ENCODE measurements at places on chromosomes 2 and 18.

DNA sequence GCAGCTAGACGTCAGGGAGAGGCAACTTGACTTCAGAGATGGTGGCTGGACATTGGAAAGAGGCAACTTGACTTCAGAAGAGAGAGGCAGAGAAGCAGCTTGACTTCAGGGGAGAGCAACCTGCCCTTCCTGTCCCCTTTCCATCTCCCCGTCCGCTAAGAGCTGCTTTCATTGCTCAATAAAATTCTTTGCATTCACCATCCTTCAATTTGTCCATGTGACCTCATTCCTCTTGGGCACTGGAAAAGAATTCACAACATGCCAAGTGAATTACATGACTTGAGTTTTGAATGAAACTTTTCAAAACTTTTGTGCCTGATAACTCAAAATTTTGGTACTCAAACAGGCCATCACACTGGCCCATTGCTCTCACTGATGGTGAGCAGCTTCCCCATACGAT is 158.9 kb downstream of the DPP4 start:
- no peak for DNase-seq

- DNase-seq, result no peak
Observed at GRCh38 chr2:136858656-136859055, 93.3 kb downstream of the THSD7B start.

DNA sequence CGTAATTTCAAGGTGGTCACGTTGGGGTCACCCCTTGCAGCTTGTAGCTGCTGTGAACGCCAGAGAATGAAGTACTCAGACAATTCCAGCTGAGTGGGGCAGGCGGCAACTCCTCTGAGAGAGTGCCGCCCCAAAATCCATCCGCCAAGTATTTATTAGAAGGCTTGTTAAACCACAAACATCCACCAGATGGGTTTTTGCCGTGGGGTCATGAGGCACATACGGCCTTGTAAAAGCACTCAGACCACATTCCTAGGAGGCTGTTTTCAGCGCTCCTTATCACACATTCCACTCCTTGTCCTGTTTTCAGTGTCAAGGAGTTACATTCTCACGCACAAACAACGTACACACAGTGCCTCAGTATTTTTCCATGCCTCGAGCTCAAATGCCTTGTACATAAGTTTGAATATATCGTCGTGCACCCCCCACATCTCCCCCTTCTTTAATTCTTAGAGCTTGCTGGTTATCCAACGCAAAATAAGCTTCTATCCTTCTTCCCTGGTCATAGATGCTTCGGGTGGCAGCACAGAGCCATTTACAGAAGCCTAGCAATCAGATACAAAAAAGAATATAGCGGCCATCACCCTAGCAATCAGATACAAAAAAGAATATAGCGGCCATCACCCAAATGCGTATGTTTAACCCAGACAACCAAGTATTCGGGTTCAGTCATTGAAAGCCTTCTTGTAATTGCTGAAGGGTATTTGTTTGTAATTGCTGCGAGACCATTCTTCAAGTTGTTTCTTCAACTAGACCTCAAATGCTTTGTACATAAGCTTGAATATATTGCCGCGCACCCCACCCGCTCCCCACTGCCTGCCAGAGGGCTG is 7.3 kb downstream of the ALPP start:
- no peak for DNase-seq

DNA sequence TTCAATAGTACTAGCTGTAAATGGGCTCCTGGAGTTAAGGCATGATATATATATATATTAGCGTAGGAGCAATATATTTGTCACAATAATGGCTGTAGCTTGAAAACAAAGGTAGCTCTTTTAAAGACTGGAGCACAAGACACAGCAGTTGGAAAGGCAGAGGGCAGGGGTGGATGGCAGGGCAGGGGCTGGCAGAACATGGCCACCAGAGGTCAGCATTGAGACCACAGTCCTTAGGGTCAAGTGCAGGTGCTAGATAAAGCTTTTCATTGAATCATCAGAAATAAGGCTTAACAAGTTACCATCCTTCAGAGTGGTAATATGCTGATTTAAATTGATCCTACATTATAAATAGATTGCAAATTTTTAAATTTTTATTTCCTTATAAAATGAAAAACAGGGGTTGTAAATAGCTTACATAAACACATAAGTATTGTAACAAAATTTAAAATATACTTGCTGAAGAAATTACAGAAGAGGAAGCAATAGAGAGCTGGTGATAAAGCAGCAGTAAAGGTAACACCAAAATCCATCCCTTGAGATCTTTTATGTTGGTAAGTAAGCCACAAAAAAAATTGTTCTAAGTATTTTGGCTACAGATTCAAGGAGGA is 161.2 kb upstream of the PIEZO2 start:
- DNase-seq, result no peak

GRCh38 chr2:10303694-10304378 is 1.1 kb downstream of the HPCAL1 start:
- DNase-seq, result peak; percentile 62

DNA sequence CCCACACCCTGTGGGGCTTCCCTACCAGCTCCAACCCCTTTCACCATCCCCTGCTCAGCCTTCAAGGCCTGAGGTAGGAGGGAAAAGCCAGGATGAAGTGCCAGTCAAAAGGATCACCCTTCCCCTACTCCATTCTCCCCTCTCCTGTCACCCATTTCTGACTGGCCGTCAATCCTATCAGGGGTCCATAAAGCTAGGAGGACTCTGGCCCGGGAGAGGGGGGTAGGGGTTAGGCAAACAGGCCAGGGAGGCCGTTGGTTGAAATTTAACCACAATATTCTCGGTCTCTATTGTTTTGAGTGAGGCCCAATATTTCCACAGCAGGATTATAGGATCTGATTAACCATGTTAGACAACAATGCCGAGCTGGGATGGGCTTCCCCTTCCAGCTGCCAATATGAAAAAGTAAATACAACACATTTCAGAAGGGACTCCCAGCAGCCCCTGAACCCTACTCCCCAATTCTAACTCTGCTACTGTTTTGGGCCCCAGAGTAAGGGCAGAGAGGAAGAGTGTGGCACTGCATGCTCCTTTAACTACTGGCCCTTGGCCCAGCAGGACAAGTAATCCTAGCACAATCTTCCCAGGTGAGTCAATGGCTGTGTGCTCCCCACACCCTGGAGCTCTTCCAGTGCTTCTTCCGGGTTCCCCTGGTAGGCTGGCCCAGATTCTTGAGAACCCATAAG is 10.6 kb upstream of the IHH start:
- DNase-seq, result no peak

GRCh38 chr2:910698-911097 is 40.0 kb upstream of the SNTG2 start:
- DNase-seq, result no peak

DNA sequence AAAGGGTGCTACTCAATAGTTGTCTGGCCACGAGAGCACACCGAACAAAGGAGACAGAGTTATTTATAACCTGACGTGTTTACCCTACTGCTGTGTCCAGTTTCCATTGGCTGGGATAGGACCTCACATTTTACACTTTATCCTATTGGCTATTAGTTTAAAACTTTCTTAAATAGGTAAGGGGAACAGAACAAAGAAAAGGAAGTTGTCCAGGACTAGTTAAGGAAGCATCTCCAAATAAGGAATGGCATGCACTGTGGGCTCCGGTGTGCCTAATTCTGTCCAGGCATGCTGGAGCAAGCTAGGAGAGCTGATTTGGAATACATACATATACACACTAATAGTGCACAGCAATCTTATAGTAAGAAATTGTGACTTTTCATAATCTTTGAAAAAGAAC is 72.2 kb downstream of the CAB39 start:
- no peak for DNase-seq

GRCh38 chr2:100126201-100126600 is 16.2 kb downstream of the AFF3 start:
- no peak for DNase-seq

- DNase-seq, result no peak
Observed at GRCh38 chr2:212141499-212141898, 397.1 kb downstream of the ERBB4 start.

- DNase-seq, result no peak
Observed at GRCh38 chr2:190465060-190465459, 56.9 kb downstream of the MFSD6 start.

DNA sequence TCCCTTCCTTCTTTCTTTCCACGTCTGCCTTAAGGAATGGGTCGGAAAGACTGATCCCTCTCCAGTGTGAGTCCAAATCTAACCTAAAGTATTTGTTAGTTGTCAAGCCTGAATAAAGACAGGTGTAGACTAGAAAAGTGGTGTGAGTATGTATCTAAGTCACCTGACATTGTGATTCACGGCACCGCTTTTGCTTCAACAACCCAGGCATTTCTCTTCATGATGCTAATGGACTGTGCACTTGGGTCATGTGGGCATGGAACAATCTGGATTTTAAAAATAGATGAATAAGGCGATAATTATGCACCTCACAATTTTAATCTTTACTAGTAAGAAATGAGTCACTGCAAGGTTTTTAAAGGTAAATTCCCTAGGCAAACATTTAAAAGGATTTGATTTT is 107.5 kb downstream of the LIPG start:
- DNase-seq, result no peak

GRCh38 chr2:44964752-44965236 is 23.3 kb downstream of the SIX3 start:
- DNase-seq, result no peak

DNA sequence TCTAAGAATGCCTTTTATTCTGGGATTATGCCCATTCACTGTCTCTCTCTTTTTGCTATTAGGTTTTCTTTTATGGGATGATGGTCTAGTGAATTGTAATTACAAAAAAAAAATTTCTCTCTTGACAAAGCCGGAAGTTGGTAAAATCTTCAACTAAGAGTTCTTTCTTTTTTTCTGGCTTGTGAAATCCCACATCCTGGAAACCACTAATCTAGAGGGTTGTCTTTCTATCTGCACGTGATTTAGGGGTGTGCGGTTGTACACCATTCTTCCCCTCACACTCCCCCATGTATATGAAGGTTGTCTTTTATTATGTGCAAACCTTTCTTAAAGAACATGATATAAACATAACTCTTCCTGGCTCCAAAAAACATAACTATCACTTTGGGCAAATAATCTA is 52.0 kb downstream of the GATA6 start:
- DNase-seq, result no peak

DNA sequence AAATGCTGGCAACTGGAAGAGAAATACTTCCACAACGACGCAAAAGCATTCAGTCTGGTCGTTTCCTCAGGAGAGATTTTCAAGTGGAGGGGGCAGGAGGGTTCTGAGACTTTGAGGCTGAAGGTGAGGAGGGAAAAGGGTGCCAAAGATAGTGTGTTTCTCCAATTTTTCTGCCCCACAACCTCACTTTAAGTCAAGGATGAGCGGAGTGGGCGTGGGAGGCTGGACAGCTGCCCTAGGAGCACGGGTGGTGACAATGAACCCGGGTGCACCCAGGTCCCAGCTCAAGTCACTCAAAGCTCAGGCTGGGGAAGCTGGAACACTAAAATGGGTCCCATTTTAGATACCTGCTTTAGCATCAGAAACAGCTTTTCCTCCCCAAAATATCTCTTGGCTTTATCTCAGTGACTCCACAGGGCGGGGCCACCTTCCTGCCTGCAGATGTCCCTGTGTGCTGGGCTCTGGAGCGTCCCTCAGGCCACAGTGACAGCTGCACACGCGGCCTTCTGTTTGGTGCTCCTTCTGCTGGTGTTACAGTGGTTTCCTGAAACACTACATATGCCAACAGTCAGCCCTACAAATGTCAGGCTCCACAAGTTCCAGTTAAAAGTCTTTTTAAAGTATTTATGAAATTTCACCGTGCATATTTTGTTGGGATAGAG is 1.4 kb upstream of the MBP start:
- peak; percentile 32 for DNase-seq

DNA sequence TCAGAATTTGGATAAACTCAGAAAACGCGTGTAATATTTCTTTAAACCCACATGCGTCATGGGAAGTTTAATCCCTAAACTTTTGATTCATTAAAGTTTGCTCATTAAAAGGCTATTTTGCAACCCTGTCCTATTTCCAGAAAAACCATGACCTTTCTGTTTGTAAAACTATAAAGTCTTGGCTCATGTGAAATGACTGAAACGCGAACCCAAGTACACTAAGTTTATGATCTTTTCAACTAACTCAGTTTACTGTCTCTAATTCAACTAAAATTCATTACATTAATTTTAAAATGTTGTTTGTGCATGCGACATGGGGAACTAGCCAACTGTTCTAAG is 3.9 kb upstream of the RPL31 start:
- DNase-seq, result no peak

GRCh38 chr2:3692375-3692774 is 11.0 kb upstream of the DCDC2C start:
- no peak for DNase-seq

- no peak for DNase-seq
Observed at GRCh38 chr2:202135091-202135874, 62.2 kb downstream of the KIAA2012 start.

DNA sequence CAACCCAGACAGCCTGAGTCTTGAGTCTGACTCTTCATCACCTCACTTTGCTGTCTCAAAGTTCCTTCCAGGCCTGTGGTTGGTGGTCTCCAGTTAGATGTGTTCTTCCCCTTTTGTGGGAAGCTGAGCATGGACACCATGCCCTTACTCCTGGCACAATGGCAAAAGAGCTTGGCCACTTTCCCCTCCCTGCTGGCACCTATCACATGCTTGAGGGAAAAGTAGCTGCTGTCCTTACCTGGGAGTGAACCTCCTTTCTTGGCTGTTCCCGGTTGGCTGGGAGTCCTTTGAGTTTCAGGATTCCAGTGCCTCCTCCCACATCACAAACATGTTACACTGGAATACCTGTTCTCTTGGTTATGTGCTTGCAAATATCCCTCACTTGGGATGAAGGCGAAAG is 97.8 kb downstream of the GATA6 start:
- DNase-seq, result no peak

DNA sequence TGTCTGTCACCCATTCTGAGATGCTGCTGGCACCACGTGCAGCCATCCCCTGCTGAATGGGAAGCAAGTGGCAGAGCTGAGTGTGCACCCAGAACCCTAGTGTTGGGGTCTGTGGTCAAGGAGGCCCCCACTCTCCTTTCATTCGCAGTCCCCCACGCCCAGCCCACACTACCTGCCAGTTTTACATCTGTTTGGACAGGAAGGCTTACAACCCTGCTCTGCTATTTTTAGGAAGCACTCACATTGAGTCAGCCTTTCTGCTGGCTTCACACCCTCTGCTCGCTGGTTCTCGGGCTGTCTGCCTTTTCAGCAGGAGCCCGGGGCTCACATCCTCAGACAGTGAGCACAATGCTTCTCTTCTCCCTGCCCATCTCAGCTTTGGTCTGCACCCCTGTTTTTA is 10.7 kb upstream of the ADCY3 start:
- no peak for DNase-seq
